NCI-H146 (cell line): ENCODE measurements at places on chromosomes 11 and 22.
A peak's percentile ranks its signal among the peaks of the same experiment; 100 is the strongest.

GRCh38 chr11:35292279-35292678 is 127.1 kb downstream of the SLC1A2 start:
- no peak for DNase-seq

DNA sequence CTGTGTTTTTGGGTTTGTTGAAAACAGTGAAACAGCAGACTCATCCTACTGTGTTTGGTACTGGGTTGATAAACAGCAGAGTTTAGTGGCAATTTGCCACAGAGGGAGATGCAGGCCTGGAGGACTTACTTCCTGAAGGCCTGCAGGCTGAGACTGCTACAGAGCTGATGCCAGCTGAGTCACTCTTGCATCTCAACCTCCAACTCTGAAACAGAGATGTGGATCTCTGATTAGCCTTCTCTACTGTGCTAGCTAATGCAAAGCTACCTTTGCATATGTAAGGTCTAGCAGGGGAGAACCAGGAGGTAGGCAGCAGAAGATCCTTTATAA is 14.3 kb downstream of the ATP5MG start:
- DNase-seq: no peak

- no peak for DNase-seq
These were observed 8.0 kb downstream of the PAFAH1B2 start for GRCh38 chr11:117152066-117152465.

DNA sequence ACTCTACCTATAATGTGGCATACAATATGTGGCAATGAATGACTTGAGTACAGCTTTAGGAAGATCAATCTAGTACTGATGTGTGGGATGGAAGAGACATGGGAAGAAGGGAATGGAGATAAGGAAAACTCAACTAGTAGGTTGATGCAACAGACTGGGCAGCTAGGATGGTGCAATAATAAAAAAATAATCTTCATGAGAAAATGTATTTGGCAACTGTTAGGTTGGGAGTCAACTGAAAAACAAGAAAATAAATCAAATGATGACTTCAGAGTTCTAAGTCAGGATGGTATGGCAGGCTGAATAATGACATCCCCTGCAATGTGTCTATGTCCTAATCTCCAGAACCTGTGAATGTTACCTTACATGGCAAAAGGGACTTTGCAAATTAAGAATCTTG is 236.8 kb upstream of the PITPNB start:
- DNase-seq: no peak

- DNase-seq: peak; percentile 29
These were observed 23.1 kb downstream of the OR2AT4 start for GRCh38 chr11:75073459-75074190.

DNA sequence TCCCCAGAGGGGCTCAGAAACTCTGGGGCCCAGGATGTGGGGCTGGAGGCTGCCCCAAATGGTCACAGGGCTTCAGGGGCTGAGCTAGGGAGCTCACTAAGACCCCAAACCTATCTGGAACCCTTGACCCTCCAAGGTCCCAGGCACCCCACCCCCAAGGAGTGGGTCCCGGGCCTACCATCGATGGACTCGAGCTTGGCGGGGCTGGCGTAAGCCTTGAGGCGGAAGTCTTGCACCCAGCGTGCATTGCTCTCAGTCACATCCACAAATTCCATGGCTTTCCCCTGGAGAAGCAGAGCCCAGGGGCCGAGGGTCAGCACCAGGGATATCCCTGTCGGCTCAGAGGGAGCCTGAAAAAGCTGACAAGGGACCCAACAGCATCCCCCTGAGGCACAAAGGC is 3.5 kb downstream of the GATD1 start:
- DNase-seq: no peak

- peak; percentile 45 for DNase-seq
These were observed 41.7 kb downstream of the KIAA1671 start for GRCh38 chr22:24994070-24994763.

- no peak for DNase-seq
These were observed 2.3 kb downstream of the ACTN3 start for GRCh38 chr11:66548774-66549630.

GRCh38 chr11:16792426-16792825 is 54.0 kb downstream of the C11orf58 start:
- DNase-seq: no peak

- no peak for DNase-seq
These were observed 1.7 kb downstream of the UBXN1 start for GRCh38 chr11:62677156-62677555.

GRCh38 chr11:71182791-71183677 is 69.3 kb downstream of the SHANK2 start:
- DNase-seq: no peak

GRCh38 chr11:8229299-8230177 is 34.1 kb downstream of the LMO1 start:
- DNase-seq: peak; percentile 44

- DNase-seq: peak; percentile 42
These were observed 94.4 kb upstream of the CHRM4 start for GRCh38 chr11:46485856-46486443.

- DNase-seq: no peak
These were observed 240.1 kb downstream of the ST3GAL4 start for GRCh38 chr11:126595560-126595959.

GRCh38 chr22:40975366-40975765 is 24.2 kb downstream of the RBX1 start:
- no peak for DNase-seq

- peak; percentile 11 for DNase-seq
These were observed 622.8 kb downstream of the NTM start for GRCh38 chr11:131993246-131993645.

GRCh38 chr22:30290342-30291057 is 1.2 kb upstream of the CASTOR1 start:
- DNase-seq: no peak

GRCh38 chr22:20867179-20868024 is 8.6 kb downstream of the SNAP29 start:
- DNase-seq: no peak

DNA sequence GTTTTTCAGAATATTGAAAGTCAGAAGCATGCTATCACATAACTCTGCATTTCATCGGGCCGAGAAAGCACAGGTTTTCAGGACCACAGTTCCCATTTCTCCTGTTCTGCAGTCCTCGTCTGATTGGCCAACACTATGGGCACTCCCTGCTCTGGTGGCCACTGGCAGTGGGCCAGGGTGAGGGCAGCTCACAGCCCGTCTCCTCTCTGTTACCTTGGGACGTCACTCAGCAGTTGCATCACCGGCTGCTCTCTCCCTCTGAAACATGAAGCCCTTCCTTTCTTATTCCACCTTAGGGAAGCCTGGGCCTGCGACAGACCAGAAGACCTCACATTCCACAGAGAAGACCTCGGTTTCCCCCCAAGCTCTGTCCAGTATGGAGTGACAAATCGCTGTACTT is 11.4 kb upstream of the MICAL3 start:
- no peak for DNase-seq

DNA sequence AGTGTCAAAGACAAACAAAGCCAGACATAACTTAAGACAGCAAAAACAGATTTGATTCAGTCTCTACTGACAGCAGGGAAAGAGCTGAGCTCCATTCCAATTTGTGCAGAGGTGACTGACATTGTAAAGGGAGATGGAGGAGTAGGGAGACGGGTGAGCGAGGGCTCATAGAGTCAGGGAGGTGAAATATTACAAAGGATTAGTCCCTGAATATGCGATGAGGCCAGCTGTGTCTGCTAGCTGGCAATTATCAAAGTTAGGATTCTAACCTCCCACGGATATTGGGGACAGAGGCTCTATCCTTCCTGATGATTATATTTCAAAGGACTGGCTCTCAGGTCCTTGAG is 8.3 kb downstream of the PLAAT2 start:
- DNase-seq: no peak

- DNase-seq: no peak
These were observed at the start of gene FOLR1 for GRCh38 chr11:72191961-72192381. FOLR1 (plus strand) TSS chr11:72192140; CDS start chr11:72192174, 34 bp downstream.

DNA sequence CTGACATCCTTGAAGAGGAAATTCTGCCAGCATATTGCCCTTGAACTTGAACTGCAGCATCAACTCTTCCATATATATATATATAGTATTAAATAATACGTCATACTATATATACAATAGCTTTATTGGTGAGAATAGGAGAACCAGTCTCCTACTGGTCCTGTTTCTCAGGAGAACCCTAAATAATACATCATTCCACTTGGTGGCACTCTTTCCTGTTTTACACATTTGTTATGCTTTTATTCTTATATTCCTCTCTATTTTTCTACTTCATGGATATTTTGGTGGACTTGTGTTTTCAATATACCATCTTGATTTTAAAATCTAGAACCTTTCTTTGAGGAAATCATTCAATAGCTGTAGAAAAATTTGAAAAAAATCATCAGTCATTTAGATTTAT is 193.3 kb downstream of the TRPC6 start:
- no peak for DNase-seq

GRCh38 chr11:104028476-104029263 is 7.8 kb upstream of the DDI1 start:
- no peak for DNase-seq

DNA sequence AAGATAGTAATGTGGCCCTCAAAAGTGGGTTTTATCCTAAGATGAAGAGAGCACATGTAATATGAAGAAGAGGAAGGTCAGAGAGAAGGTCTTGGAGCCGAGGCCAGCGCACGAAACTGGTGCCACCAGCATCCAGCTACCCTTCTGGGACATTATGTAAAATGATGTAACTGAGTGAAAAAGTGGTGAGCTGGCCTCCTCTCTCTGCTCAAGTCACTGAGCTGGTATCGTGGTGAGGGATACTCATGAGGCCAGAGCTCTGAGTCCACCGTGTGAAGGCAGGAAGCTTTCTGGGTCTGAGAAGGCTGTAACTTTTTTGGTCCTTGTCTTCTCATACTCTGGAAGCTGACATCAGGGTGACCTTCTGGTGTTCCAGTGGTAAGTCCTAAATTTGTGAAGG is 25.1 kb downstream of the RNF185 start:
- DNase-seq: no peak

GRCh38 chr22:37203354-37204044 is 8.8 kb downstream of the SSTR3 start:
- no peak for DNase-seq

GRCh38 chr22:30649430-30650007 is 13.9 kb downstream of the SLC35E4 start:
- DNase-seq: no peak

DNA sequence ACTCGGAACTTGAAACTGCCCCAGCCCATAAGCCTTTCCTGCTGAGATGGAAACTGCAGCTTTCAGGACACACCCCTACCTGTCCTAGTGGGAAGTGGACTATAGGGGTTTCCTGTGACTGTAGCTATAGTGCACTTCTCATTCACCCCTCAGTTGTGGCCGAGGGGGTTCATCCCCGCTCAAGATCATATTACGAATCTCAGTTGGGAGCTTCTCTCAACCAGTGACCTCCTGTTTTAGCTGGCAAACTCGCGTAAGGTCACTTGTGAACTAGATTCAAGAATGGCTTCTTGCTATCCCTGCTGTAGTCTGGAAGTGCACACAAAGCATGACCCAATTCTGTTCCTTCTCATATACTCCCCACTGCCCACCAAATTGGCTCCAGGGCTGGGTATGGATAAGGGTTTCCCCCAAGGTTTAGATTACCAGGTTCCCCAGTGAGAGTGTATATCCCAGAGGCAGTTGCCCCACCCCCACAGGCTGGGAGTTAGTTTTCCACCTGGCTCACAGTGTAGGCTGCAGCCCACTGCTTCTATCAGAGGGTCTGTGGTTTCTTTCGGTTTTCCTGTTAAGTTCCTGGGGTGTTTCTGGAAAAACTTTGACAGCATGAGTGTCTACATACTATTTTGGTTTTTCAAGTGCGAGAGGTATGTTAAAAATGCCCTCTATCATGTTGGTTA is 812.9 kb downstream of the JRKL start:
- no peak for DNase-seq

- DNase-seq: no peak
These were observed 172.6 kb upstream of the CADM1 start for GRCh38 chr11:115676768-115677167.

DNA sequence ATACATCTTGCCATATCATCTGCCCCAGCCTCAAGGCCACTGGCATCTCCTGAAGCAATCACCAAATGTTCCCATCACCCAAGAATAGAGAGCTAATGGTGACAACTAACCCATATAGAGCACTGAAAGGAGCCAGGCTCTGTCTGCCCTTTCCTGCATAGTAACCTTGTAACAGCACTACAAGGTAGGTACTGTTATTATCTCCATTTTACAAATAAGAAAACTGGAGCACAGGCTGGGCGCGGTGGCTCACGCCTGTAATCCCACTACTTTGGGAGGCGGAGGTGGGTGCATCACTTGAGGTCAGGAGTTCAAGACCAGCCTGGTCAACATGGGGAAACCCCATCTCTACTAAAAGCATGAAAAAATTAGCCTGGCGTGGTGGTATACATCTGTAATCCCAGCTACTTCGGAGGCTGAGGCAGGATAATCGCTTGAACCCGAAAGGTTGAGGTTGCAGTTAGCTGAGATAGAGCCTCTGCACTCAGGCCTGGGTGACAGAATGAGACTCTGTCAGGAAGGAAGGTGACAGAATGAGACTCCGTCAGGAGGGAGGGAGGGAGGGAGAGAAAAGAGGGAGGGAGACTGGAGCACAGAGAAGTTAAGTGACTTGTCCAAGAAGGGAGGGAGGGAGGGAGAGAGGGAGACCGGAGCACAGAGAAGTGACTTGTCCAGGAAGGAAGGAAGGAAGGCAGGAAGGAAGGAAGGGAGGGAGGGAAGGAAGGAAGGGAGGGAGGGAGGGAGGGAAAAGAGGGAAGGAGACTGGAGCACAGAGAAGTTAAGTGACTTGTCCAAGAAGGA is 2.2 kb downstream of the SLC35F2 start:
- no peak for DNase-seq

DNA sequence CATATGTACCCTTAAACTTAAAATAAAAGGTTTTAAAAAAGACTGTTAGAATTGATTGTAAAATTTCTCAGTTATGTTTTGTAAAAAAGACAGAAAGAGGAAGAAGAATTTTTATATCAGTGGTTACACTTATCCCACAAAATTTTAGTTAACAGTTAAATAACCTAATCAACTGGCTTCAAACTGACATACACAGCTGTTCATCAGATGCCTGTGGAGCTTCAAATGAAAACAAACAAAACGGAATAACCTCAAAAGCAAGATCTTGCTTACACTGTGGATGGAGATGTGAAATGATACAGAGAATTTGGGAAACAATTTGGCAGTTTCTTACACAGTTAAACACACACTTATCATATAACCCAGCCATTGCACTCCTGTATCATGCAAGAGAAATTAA is 521.0 kb downstream of the ETS1 start:
- DNase-seq: no peak

DNA sequence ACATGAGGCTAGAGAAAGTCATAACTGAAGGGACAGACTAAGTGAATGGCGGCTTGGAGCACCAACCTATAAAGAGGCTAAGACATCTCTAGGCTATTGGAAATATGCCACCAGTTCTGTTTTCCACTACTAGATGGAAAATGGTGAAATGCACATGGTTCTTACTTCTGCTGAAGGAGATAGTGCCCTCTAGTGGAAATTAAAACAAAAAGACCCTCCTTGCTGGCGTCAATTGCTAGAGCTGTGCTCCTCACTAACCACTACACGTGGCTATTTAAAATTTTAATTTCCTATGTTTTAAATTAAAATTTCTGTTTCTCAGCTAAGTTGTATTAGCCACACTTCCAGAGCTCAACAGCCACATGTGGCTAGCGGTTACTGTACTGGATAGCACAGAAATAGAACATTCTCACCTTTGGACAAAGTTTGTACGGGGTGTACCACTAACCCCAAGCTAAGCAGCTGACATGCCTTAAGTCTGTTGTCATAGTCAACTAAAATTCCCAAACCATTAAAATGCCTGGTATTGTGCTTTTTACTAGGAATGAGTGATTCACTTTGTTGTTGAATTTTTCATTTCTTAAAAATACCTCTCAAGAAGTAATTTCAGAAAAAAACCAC is 34.1 kb upstream of the CALCA start:
- DNase-seq: peak; percentile 43

- no peak for DNase-seq
These were observed 2.1 kb upstream of the OAF start for GRCh38 chr11:120208777-120209176.

GRCh38 chr22:35352214-35353111 is 28.4 kb upstream of the HMOX1 start:
- peak; percentile 8 for DNase-seq
